ENCODE measurements at places on chromosomes 2 and 18.

- no peak for DNase-seq
Observed at GRCh38 chr18:42184685-42185477, 229.8 kb downstream of the PIK3C3 start.

GRCh38 chr2:236343400-236344161 is 79.4 kb upstream of the ASB18 start:
- no peak for DNase-seq

GRCh38 chr2:63057249-63058143 is 6.9 kb downstream of the OTX1 start:
- DNase-seq, result no peak

- no peak for DNase-seq
Observed at GRCh38 chr18:48605408-48605845, 66.6 kb downstream of the CTIF start.

GRCh38 chr2:234178330-234179030 is 128.0 kb downstream of the SPP2 start:
- DNase-seq, result no peak

DNA sequence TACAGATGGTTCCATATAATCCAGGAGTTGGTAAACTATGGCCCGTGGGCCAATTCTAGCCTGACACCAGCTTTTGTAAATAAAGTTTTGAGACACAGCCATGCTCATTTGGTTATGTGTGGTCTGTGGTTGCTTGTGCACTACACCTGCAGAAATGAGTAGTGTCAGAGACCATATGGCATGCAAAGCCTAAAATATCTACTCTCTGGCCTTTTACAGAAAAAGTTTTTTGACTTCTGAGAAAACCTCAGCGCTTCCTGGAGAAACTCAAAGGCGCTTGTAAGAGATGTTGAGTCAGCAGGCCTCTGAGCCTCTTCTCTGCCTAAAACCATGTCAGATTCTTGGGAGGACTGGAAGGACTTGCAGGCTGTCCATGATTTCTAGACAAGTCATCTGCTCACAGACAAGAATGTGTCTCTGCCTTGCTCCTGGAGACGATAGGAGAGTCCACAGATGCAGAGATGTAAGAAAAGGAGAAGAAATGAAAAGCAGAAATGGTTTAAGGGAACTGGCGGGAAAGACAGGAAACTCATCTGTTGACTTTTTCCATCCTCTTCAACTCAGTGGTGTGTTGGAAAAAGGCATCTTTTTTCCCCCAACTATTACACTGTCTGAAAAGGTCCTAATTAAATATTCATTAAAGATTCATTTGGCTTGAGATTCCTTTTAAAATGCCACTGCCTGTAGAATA is 5.2 kb downstream of the TTC39C start:
- no peak for DNase-seq

DNA sequence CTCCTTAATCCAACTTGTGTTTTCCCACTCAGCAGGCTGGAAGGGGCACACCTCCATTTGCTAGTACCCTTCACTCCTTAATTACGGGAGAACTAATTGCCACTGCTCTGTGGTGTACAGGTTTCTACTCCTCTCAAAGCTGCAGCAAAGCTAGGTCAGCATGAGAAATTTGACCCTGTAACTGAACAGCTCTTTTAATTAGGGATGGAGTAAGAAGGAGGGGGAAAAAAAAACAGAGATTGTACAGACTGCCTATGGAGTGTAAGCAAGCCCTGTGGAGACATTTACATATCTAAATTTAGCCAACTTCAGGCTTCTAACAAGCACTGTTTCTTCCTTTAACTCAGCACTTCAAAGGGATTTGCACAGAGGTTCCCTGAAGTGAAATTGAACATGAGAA is 629.7 kb upstream of the SETBP1 start:
- DNase-seq, result no peak

GRCh38 chr2:171475979-171476378 is 42.0 kb downstream of the DCAF17 start:
- no peak for DNase-seq

DNA sequence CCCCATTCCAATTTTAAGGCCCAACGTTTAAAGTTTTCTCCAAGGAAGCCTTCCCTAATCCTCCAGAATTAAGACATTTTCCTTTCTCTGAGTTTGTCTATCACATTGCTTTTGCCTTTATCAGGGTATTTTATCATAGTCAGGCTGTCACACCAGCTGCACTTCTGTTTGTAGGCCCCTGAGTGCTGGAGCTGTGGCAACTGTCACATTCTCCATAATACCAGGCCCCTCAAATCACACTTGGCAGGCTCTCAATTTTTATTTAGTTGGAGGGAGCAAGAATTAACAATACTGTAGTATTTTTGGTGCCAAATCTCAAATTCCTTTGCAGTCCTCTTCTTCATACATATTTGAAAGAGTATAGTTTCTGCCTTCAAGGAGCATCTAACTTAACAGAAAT is 122.2 kb downstream of the FSHR start:
- DNase-seq, result no peak

GRCh38 chr18:34873986-34874580 is 164.0 kb downstream of the DTNA start:
- DNase-seq, result no peak

DNA sequence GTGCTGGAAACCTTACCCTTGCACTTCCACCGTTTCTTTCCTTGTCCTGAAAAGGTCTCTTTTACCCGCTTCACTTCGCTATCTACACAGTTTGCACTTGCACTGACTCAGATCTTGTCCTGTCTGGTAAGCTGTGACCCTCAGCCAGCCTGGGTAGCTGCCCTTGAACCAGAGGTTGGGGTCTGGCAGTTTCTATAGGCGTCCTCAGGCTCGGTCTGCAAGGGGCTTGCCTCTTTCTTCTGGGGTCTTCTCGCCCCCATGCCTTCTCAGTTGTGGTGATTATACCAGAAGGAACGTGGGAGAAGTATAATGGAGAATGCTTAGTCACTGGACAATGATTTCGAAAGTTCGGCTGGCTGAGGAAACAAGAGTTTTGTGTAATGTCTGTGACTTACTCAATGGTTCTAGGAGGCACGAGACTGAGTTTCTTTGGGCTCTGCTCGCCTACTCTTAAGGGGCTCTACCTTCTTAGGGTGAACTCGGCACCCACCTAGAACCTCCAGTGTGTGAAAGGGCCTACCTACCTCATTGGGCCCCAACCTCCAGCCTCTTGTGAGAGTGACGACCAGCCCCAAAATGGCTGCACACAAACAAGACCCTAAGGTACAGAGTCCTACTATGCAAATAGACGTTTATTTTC is 6.9 kb upstream of the STAT1 start:
- no peak for DNase-seq

DNA sequence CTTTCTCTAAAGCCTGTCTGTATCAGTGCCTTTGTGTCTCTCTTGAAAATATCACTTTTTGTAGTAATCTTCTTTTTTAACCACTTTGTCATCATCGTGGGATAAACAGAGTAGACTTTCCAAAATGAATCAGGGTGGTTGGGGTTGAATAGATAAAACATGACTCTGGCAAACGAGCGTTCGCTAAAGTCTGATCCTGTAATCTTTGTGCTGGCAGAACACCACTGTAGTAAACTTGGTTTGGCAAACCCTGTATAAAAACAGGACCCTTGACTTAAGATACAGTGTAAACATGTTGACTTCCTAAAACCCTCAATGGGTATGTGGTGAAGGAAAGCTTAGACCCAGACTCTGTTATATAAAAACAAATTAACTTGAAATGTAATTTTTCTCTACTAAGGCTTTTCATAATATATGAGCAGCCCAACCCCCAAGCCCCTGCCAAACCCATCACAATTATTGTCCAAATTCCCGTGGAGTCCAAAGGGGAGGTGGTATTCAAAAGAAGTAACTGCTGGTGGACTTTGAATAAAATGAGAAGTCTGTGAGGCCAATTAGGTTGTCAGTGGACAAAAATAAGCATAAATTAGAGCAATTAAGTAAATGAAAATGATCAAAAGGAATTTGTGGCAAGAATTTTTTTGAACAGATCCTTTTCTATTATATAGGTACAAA is 52.2 kb downstream of the COLEC12 start:
- DNase-seq, result no peak

DNA sequence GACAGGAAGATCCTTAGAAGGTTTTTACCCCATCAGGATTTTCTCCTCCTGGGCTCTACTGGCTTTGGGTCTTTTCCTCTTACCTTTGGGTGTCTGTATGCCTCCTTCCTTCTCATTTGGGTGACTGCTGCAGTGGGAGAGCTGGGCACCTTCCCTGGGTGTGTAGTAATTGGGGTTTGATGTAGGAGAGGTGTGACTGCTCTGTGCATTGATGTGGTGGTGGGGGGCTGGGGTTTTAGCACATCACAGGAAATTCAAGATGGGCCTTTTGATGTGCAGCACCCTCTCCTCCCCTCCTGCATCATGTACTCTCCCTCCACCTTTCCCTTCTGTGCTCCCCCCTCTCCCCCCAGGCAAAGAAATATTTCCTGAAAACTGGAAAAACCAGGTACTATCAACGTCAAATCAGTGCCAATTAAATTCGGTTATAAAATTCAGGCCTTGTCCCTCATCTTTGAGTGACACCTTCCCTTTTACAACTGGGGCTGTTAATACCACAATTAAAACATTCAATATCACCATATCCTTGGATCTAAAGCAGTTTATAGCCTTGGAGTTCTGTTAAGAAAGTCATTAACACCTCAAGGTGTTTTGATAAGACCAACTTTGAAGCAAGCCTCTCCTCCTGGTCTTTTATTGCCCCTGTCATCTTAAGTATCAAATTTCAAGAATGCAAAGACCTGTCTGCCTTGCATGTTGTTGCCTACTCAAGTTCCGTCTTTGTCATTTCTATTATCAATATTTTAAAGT is 23.3 kb downstream of the EDAR start:
- DNase-seq, result no peak

- no peak for DNase-seq
Observed at GRCh38 chr2:121008975-121009374, 273.3 kb downstream of the GLI2 start.

- DNase-seq, result no peak
Observed at GRCh38 chr2:58594175-58594574, 353.1 kb upstream of the FANCL start.

GRCh38 chr2:182020286-182021070 is 34.8 kb downstream of the PPP1R1C start:
- no peak for DNase-seq

- DNase-seq, result no peak
Observed at GRCh38 chr18:76546436-76546835, 51.4 kb upstream of the ZNF516 start.

DNA sequence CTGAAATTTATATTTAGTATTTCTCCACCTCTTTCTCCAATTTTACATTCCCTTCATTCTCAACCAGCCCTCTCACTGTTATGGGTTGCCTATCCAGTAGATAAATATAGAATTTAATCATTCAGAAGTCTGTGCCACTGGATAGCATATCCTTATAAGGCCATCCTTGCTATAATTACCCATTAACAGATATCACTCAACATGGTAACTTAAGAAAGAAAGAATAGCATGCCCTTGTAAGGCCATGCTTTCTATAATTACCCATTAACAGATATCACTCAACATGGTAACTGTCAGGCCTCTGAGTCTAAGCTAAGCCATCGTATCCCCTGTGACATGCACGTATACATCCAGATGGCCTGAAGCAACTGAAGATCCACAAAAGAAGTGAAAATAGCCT is 1137.4 kb upstream of the FAM98A start:
- DNase-seq, result no peak

- DNase-seq, result no peak
Observed at GRCh38 chr2:162462911-162463310, 119.0 kb downstream of the GCA start.

DNA sequence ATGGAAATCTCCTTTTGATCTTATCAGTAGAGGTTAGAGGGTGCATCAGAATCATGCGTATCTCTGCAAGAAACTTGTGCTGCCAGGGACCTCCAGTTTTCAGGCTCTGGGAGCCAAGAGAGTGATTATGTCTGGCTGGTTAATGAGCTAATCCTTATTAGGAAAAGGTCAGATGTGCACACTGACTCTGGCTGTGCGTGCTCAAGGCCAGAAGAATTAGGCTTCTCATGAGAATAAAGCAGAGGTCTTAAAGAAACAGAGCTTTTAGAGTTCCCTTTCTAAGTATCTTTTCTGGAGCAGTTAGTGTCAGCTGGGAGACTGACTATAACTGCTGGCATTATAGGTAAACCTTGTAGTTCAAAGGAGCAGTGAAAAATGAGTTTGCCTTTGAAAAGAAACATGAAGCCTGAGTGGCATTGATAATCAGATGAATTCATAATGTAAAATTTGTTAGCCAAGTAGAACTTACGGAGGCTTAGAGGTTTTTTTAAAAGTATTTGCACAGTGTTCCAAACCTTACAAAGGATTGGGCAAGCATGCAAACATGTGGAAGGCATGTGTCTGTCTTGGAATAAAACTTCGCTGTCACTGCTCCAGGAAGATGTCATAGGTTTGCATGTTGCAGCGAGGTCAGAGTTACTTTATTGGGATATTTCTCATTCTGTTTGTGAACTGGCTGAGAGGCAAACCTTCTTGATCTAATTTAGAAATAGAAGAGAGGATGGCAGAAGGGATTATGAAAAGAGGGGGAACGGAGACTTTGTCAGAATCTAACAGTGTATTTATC is 151.7 kb downstream of the ARHGAP28 start:
- no peak for DNase-seq

DNA sequence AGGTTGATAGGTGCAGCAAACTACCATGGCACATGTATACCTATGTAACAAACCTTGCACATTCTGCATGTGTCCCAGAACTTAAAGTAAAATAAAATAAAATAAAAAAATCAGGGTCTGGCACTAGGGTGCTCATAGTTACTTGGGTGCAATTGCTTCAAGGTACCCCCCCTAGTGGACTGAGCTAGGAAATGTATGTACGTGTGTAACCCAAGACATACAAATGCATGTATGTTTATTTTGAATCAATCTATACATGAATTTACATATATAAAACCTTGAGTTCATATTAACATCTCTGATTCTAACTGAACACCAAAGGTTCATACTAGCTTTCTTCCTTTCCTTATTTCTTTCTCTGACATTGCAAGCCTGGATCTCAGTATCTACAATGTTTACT is 51.5 kb downstream of the USP37 start:
- no peak for DNase-seq

- no peak for DNase-seq
Observed at GRCh38 chr2:206415618-206416243, 27.6 kb upstream of the ADAM23 start.

- no peak for DNase-seq
Observed at GRCh38 chr2:70616168-70616694, 62.6 kb upstream of the TGFA start.

GRCh38 chr2:67838205-67838604 is 224.6 kb downstream of the C1D start:
- DNase-seq, result no peak

GRCh38 chr2:85787282-85787980 is 33.6 kb downstream of the ATOH8 start:
- no peak for DNase-seq

- no peak for DNase-seq
Observed at GRCh38 chr2:43774617-43775016, 778 bp downstream of the DYNC2LI1 start.
